ENCODE measurements at places on chromosomes 11 and 22. TPM values are rescaled to one million over a fixed set of nuclear protein-coding genes. Genes with fewer than 3 reads are reported as not detected.

DNA sequence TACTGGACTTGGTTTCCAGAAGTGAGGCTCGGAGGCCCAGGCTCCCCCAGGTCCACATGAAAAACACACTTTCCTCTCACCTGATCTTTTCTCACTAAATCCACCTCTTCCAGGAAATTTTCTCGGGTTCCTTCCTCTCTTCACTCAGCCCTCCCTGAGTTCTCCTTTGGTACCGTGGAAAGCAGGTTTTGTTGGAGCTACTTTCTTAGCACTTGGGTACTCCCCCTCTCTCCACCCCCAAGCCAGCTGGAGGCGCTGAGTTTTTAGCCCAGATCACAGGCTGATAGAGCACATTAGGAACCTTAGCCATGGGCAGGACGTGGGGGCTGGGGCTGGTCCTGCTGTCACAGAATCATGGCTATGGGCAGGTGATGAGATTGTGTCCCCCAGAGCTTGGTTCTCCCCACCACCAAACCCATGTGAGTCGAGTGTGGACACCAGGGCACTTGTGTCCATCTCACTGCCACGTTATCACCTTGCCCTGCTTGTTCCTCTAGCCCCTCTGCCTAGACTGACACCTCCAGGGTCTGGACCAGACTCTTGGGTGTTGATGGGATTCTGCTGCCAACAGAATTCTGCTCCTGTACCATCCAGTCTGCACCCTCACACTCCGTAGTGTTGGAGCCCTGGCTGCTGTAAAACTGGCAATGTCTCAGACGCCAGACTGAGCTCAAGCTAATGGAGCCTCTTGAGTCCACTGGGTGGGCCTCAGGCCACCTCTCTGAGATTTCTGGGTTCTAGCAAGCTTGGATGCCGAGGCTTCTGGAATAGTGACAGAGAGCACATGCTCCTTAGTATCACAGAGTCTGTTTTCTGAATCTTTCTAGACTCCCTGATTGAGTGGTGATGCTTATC lies 74.9 kb upstream of the NARS2 start:
- no peak for DNase-seq
- no peak overlapping the region for H3K4me3 ChIP-seq
- H3K27ac ChIP-seq: no peak overlapping the region
- no peaks in the 10 kb centered on the region for H3K36me3 ChIP-seq

GRCh38 chr11:33772870-33773269 lies 1.4 kb downstream of the FBXO3 start:
- H3K27ac ChIP-seq: no peak overlapping the region
- DNase-seq: no peak
- peaks cover 31% of the 10 kb centered on the region for H3K27me3 ChIP-seq
- peaks cover 19% of the 10 kb centered on the region for H3K4me1 ChIP-seq

INCENP gene
- total RNA-seq: 162 TPM

- H3K27ac ChIP-seq: peak overlapping the region; percentile 82
- peaks cover 39% of the 10 kb centered on the region for H3K4me1 ChIP-seq
- no peaks in the 10 kb centered on the region for H3K27me3 ChIP-seq
- DNase-seq: no peak
Measured at GRCh38 chr11:63862923-63863322, 24.0 kb downstream of the MARK2 start.

DNA sequence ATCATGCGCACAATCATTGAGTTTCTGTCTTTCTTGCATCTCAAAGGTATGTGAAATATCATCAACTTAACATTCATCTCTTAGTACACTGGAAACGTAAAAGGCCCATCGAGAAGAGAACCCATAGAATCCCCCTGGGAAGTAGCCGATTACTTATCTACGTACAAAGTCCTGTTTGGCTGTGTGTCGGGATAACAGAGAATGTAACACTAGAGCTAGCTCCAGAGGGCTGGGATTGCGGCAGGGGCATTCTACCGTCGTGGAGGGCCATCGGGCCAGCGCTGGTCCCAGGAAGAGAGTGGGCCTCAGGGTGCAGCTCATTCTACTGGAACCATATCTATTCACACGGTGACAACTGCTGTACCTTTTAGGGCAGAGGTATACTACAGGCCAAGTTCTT lies 4.5 kb downstream of the GAL start:
- H3K27me3 ChIP-seq: peaks cover 71% of the 10 kb centered on the region
- no peak for DNase-seq
- no peaks in the 10 kb centered on the region for H3K4me1 ChIP-seq
- no peaks in the 10 kb centered on the region for H3K36me3 ChIP-seq
- H3K27ac ChIP-seq: no peak overlapping the region

SUN2 gene
- 41.7 TPM for total RNA-seq

DNA sequence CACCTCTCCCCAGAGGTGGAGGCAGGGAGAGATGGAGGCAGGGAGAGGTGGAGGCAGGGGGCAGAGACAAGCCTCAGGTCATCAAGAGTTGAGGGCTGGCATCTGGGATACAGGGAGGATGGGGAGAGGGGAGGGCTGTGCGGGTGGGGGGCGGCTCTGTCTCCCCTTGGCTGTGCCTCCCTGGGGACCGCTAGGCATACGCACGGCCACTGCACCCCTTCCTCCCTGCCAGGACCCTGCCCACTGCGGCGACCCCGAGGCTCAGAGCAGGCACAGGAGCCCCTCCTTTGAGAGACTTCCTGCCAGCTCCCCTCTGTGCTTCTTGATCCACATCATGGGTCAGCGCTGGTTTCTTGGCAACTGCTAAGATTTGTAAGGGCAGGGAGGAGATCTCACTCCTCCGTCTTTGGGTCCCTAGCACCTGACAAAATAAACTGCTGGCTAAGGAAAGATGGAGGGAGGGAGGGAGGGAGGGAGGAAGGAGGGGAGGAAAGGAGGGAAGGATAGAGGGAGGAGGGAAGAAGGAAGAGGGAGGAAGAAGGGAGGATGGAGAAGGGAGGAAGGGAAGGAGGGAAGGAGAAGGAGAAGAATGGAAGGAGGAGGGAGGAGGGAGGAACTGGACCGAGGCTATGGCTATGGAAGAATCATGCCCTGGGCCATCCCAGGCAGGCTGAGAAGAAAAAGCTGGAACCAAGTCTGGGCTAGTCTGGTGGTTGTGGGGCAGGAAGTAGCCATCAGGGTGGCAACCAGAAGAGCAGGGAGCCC lies 18.5 kb downstream of the PRR33 start:
- no peaks in the 10 kb centered on the region for H3K36me3 ChIP-seq
- no peak overlapping the region for H3K4me3 ChIP-seq
- peaks cover 7% of the 10 kb centered on the region for H3K4me1 ChIP-seq

- DNase-seq: no peak
- H3K4me1 ChIP-seq: no peaks in the 10 kb centered on the region
- no peaks in the 10 kb centered on the region for H3K27me3 ChIP-seq
- peaks cover 5% of the 10 kb centered on the region for H3K36me3 ChIP-seq
Measured at GRCh38 chr11:16337421-16338213, 18.7 kb downstream of the SOX6 start.

ABTB2 gene
- 3.0 TPM for total RNA-seq

KRTAP5-7 gene
- total RNA-seq: not detected

DNA sequence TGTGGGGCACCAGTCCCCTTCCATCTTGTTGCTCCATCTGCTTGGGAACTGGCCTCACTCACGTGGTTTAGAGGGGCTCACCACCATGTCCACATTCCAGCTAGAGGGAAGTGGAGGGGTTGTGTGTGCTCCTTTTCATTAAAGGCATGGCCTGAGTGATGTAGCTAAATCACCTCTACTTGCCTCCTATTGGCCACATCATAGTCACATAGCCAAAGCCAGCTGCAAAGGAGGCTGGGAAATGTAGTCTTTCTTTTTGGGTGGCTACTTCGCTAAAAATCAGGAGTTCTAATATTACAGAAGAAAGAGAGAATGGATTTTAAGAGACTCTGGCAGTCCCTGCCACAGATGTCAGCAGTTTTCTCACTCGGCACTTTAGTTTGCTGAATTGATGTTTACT lies 63.0 kb upstream of the ALX4 start:
- no peaks in the 10 kb centered on the region for H3K27me3 ChIP-seq
- H3K4me1 ChIP-seq: peaks cover 8% of the 10 kb centered on the region
- no peak overlapping the region for H3K4me3 ChIP-seq
- no peak for DNase-seq

- peaks cover 57% of the 10 kb centered on the region for H3K4me1 ChIP-seq
- H3K4me3 ChIP-seq: no peak overlapping the region
- H3K36me3 ChIP-seq: peaks cover 6% of the 10 kb centered on the region
- H3K27me3 ChIP-seq: no peaks in the 10 kb centered on the region
Measured at GRCh38 chr11:102142333-102142732, 32.1 kb downstream of the YAP1 start.

DNA sequence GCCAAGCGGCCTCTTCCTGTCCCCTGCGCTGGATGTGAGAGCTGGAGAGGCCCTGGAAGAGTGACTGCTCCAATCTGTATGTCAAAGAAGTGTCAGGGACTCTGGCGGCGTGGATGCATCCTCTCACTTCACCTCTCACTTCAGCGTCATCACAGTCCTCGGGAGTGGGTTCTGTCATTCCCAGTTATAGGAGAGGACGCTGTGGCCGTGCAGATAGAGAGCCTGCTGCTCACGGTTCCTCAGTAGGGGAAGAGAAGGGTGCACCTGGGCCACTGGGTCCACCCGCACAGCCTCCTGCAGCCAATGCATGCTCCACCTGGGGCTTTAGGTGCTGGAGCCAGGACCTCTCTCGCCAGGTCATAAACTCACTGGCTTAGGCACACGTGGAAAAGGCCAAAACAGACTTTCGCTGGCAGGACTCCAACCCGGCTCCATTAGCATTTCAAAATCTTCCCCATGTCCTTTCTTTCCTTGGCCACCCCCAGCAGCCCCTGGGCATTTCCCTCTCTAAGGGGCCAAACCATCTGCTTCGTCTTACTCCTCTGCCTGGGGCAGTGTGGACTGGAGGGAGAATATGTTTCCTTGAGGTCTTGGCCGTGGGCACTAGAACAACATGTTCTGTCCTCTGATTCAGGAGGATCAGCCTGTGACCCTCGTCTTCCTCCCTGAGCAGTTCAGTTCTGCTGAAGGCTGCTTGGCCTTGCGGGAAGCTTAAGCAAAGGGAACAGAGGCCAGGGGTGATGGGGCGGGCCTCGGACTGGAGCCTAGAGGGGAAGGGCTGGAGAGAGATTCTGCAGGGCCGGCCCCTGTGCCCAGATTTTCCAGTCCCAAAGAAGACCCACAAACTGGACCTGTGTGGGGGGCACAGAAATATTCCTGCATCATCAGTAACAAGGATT lies 57.8 kb downstream of the ST14 start:
- no peak overlapping the region for H3K4me3 ChIP-seq
- H3K27ac ChIP-seq: peak overlapping the region; percentile 53
- no peak for DNase-seq
- no peaks in the 10 kb centered on the region for H3K36me3 ChIP-seq

GRCh38 chr11:26951809-26952515 lies 42.0 kb upstream of the FIBIN start:
- DNase-seq: no peak
- no peak overlapping the region for H3K27ac ChIP-seq
- H3K36me3 ChIP-seq: no peaks in the 10 kb centered on the region
- no peaks in the 10 kb centered on the region for H3K4me1 ChIP-seq

GRCh38 chr11:120432056-120433018 lies 79.2 kb upstream of the GRIK4 start:
- H3K4me3 ChIP-seq: no peak overlapping the region
- no peaks in the 10 kb centered on the region for H3K27me3 ChIP-seq
- DNase-seq: no peak
- H3K36me3 ChIP-seq: peaks cover 9% of the 10 kb centered on the region
- no peak overlapping the region for H3K27ac ChIP-seq

RASSF10 gene
- total RNA-seq: 6.0 TPM

GRCh38 chr11:2537896-2538724 lies 93.3 kb downstream of the KCNQ1 start:
- H3K4me3 ChIP-seq: no peak overlapping the region
- H3K27me3 ChIP-seq: no peaks in the 10 kb centered on the region
- no peak for DNase-seq

CYTH4 gene
- not detected for total RNA-seq

ROBO4 gene
- 0.07 TPM for total RNA-seq

DNA sequence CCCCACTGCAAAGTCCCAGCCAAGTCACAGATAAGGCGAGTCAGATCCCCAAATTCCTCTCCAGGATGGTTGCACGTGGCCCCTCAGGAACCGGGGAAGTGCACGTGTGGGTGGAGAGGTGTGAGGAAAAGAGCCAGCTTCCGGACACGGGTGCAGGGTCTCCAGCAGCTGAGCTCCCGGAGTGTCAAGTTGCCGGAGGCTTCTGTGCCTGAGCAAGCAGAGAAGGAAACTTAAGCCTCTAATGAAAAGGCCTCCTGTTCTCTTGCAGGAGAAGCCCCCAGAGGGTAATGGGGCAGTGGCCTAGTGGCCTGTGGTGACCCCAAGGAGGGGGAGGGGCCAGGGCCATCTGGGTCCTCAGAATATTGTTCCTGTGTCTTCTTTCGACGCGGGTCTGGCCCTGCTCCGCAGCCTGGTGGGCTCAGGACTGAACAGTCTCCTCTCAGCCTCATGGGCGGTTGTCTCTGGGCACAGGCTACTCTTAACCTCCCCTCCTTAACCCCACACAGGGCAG lies 147.9 kb downstream of the FEZ1 start:
- peak; percentile 89 for DNase-seq
- H3K4me3 ChIP-seq: peak overlapping the region; percentile 54
- H3K4me1 ChIP-seq: peaks cover 85% of the 10 kb centered on the region
- H3K27ac ChIP-seq: peak overlapping the region; percentile 94

CNTN5 gene
- not detected for total RNA-seq

- no peaks in the 10 kb centered on the region for H3K36me3 ChIP-seq
- H3K4me3 ChIP-seq: peak overlapping the region; percentile 74
- peak; percentile 8 for DNase-seq
Measured at GRCh38 chr11:31819621-31820437, 8.7 kb upstream of the PAX6 start.

KCNJ1 gene
- not detected for total RNA-seq

GRCh38 chr11:122150216-122151124 lies 34.5 kb upstream of the BLID start:
- no peaks in the 10 kb centered on the region for H3K27me3 ChIP-seq
- H3K27ac ChIP-seq: no peak overlapping the region
- H3K4me1 ChIP-seq: peaks cover 40% of the 10 kb centered on the region
- no peak overlapping the region for H3K4me3 ChIP-seq

GRCh38 chr11:30049214-30049613 lies 32.4 kb upstream of the KCNA4 start:
- no peak for DNase-seq
- no peaks in the 10 kb centered on the region for H3K27me3 ChIP-seq
- no peak overlapping the region for H3K27ac ChIP-seq
- H3K4me1 ChIP-seq: peaks cover 17% of the 10 kb centered on the region
- no peak overlapping the region for H3K4me3 ChIP-seq
- H3K36me3 ChIP-seq: peaks cover 3% of the 10 kb centered on the region

HTR3B gene
- 0.26 TPM for total RNA-seq

DNA sequence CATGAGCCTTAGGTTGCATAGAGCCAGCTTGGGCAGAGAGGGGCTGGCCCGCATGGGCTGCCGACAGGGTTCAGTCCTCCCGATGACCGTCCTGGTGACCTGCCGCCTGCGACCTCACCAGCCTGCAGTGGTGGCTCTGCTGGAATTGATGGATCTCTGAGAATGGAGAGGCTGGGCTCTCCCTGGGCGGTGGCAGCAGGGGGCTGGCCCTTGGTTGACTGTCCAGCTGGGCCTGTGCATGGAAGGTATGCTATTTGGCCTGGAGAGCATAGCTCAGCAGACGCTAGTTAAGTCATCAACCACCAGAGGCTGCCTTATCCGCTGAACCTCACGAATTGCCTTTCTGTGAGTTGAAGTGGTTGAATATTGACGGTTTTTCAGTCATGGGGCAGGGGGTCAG lies 19.7 kb downstream of the GRAMD4 start:
- H3K36me3 ChIP-seq: peaks cover 10% of the 10 kb centered on the region
- H3K27ac ChIP-seq: no peak overlapping the region
- no peak overlapping the region for H3K4me3 ChIP-seq
- H3K4me1 ChIP-seq: peaks cover 36% of the 10 kb centered on the region

Measured in neural crest cell (in vitro differentiated cells).